NCI-H1436 (cell line): ENCODE measurements at places on chromosomes 13 and 19.

DNA sequence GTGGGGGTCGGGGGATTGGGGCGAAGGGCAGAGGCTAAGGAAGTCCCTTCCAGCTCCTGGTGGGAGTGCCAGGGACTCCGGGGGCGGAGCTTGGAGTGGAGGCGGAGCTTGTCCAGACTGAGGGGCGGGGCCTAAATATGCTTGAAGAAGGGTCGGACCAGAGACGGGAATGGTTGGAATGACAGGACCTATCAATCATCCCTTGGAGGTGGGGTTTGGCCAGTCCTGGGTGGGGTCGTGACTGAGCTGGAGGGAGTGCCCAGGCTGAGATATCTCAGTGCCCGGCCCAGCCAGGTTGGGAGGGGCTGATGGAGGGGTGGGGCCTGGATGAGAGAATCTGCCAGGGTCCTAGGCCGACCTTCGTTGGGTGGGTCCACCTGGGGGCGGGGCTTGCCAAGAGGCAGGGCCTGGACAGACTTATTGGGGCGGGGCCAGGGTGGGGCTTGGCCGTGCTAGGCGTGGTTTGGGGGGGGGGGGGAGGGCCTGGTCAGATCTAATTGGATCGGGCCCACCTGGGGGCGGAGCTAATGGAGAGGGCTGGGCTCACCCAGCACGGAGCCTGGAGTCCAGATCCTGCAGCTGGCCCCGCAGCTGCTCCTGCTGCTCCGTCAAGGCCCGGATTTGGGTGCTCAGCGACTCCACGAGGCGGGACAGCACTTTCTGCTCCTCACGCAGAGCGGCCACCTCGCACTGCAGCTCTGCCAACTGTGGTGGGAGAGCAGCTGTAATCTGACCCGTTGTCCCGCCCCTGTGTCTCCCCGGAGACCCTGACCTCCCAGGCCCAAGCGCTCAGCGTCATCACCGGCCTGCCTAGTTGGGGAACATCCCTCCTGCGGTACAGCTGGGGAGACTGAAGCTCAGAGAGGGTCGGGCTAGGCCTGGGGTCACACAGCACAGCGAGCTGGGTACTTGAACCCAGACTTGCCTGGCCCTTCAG lies 2.6 kb upstream of the WIZ start:
- DNase-seq, result peak; percentile 80

DNA sequence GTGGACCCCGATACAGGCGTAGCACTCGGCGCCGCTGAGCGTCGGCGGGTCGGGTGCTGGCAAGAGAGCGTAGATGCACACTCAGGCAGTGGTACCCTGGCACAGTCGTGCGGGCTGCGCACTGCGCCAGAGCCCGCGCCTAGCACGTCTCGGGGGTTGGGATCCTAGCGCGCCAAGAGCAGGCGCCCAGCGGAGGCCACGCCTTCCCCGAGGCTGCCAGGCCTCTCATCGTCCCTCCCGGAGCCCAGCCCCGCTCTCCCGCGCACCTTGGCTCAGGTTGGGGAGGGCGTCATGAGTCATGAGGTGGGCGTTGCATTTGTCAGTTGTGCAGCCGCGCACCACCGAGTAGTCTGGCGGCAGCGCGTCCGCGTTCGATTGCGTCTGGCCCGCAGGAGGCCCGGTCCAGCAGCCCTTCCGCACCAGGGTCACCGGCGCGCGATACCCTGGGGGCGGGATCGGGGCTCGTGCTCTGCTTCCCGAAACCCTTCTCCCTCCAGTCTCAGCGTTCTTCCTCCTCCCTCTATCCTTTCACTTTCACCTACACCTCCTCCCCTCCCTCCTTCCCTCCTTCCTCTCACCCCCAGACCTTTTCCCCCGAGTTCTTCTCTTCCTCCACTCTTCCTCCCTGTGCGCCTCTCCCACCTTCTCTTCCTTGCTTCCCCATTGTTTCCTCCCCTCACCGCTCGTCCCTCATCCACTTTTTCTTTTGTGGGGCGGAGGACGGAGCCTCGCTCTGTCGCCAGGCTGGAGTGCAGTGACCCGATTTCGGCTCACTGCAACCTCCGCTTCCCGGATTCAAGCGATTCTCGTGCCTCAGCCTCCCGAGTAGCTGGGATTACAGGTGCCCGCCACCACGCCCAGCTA lies 3.5 kb downstream of the LYPD5 start:
- peak; percentile 86 for DNase-seq

GRCh38 chr13:40564342-40565001 lies 102.0 kb downstream of the FOXO1 start:
- no peak for DNase-seq

DNA sequence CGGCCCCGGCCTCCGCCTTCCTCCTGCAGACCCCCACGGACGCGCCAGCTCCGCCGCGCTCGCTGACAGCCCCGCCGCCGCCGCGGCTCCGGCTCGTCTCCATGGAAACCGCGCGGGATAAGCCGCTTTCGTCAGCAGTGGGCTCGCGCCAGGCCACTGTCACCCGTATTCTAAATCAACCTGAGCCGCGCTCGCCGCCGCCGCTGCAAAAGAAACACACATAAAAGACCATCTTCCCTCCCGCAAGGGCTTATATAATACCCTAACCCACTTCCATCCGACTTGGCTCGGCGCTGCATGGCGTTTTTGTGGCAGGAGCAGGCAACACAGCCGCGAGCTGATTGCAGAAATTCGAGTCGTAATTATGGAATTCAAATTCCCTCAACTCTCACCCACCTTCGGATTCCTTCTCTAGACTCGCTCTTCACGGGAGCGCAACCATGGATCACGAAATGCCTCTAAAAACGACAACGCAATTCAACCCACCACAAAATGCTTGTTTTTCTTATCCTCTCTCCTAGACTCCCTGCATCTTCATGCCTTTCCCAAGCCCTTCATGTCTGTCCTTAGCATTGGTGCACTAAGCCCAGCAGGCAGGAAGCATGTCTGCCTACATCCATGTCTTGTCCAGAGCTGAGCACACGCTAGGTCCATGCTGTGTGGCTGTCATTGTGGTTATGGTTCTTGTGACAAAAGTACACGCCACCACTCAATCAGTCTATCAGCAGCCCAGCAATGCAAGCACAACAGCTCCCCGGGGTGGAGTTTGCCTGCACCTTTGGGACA lies at the start of gene AMER2:
AMER2 (minus strand) TSS at position 772 of the 786 bp plus-strand sequence; CDS start at position 103, 669 bp downstream.
- DNase-seq, result peak; percentile 23

DNA sequence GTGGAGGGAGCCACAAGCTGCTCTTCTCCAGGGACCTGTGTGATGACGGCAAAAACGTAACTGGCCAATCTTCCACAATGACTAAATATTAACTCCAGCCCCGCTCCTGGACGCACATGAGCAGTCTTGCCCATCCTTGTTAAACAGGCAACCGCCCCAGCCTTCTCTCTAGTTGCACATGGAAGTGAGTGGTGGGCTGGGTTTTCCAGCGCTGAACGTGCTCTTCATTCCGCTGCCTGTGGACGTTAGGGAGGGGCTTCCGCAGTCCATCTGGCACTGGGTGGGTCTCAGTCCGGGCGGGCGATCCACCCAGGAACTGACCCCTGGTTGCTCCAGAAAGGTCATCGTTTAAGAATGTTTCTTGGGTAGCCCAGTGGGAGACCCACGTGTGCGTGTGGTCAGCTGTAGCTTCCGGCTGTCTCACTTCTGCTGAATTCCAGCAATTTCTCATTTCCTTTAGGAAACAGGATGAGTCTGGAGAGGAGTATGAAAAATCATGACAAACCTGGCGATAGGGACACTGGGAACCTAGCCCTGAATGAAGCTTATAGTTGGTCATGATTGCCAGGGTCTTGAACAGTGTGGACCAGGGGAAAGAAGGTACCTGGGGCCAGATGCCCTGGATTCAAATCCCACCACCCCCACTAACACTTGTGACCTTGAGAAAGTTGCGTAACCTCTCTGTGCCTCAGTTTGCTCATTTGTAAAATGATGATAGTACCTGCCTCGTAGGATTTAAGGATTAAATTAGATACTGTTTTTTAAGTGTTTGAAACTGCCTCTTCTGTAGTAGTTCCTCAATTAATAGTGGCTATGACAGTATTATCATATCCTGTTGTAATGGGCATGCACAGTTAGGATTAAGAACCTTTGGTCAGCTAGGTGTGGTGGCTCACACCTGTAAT lies 92.6 kb downstream of the SIPA1L3 start:
- no peak for DNase-seq

DNA sequence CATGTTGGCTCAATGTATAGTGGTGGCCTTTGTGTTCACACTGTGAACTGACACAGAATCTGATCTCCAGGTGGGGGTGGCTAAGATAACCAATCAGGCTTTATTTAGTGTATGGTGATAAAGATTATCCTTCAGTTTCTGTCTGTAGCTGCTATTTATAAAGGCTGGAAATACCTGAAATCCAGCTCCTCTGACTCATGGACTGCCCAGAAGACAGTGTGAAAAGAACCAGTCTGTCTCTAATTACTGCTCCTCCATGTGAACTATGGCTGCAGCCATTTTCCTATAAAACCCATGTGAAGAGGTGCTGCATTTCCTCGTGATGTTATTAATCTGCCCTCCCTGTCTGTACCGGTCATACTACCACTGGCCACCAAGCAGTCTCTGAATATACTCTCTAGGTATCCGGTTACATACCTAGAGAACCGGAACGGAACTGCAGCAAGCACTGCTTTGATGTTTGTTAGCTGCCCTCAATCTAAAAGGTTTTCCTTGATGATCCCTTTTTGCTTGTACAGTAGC lies 238.0 kb downstream of the LHFPL6 start:
- DNase-seq, result no peak

- no peak for DNase-seq
These were observed 20.7 kb downstream of the RFC3 start for GRCh38 chr13:33838647-33839046.

DNA sequence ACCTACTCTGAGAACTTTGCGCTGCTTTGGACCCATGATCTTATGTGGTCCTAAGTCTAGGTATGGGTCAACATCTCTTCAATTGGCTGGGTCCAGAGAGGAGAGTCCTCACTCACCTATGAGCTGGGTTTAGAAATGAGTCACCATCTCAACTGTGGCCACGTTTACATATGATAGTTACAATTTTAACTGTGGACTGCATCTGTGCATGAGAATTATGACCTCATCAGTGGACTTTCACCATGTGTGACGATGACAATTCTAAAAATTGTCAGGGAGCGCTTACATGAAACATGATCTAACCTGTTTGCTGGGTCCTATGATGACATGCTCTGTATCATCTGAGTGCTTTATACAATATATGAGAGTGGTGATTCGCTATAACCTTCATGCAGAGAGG lies 12.7 kb upstream of the ZNF724 start:
- no peak for DNase-seq

GRCh38 chr19:48194844-48195830 lies 24.7 kb downstream of the ZSWIM9 start:
- DNase-seq, result no peak

DNA sequence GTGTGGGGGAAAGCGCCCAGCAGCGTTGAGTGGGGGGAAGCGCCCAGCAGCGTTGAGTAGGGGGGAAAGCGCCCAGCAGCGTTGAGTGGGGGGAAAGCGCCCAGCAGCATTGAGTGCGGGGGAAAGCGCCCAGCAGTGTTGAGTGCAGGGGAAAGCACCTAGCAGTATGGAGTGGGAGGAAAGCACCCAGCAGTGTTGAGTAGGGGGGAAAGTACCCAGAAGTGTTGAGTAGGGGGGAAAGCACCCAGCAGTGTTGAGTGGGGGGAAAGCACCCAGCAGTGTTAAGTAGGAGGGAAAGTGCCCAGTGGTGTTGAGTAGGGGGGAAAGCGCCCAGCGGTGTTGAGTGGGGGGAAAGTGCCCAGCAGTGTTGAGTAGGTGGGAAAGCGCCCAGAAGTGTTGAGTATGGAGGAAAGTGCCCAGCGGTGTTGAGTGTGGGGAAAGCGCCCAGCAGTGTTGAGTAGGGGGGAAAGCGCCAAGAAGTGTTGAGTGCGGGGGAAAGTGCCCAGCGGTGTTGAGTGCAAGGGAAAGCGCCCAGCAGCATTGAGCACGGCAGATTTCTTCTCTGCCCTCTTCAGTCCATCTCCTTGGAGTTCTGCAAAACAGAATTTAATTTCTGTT lies 138.4 kb downstream of the ATP11A start:
- no peak for DNase-seq

DNA sequence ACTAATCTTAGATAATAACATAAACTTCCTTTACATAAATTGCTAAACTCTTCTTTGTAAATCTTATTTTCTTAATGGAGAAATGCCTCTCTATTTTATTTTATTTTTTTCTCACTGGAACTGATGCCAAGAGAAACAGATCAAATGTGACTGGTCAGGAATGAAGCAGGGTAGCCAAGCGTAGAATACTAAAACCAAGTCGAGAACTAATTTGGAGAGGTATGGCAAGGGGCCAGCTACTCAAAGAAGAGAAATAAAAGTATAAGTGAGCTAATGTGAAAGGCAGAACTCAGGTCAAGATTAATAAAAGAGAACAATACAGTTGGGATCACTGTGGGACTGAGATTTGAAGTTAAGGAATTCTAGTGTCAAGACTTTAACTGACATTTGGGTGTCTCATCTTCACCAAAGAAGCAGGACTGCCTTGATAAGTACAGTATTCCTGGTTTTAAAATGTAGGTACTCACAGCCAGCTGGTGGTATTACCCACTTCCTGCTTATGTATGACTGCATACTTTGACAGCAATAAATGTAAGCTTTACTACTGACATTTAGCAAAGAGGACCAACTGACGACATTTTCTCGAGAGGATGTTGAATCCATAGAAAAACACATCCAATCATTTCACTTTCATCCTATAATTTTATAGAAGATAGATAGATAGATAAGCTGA lies 1192.2 kb downstream of the EFNB2 start:
- DNase-seq, result no peak

DNA sequence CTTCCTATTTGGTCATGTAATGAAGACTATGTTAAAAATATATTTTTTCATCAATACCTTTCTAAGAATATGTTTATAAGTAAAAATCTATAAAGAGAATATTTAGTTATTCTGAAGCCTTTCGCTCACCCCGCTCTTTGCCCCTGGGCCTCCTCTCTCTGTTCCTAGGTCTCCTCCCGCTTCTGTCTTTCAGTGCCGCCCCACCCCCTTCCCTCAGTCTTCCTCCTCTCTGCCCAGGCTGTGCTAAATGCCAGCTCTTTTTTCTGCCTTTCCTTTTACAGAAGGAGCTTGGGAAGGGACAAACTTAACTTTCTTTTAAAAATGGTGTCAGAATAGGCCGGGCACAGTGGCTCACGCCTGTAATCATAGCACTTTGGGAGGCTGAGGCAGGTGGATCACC lies 22.8 kb downstream of the HIF3A start:
- DNase-seq, result no peak

GRCh38 chr13:94157705-94158218 lies 321.7 kb downstream of the DCT start:
- DNase-seq, result no peak

DNA sequence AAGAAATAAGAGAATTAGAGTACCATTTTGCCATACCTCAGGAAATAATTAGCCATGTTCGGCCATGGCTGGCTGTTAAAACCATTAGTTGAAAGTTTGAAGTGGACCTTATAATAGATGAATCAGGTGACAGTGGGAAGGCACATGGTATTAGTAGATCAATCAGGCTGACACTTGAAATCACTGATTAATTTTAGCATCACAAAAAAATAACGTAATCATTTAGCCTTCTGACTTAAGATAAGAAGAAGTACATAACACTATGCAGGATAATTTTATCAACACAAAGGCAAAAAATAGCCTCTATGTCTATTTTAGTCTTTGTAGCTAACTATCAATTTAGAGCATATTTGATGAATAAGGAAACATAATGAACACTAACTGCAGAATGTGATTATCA lies 615.5 kb downstream of the PCDH17 start:
- DNase-seq, result no peak

- no peak for DNase-seq
These were observed 50.4 kb downstream of the TEX29 start for GRCh38 chr13:111370570-111371535.

- no peak for DNase-seq
These were observed 40.8 kb downstream of the SERPINE3 start for GRCh38 chr13:51380269-51380668.

- no peak for DNase-seq
These were observed 50.0 kb upstream of the GPR183 start for GRCh38 chr13:99357131-99357596.
